ENCODE measurements at places on chromosomes 5 and 9.

DNA sequence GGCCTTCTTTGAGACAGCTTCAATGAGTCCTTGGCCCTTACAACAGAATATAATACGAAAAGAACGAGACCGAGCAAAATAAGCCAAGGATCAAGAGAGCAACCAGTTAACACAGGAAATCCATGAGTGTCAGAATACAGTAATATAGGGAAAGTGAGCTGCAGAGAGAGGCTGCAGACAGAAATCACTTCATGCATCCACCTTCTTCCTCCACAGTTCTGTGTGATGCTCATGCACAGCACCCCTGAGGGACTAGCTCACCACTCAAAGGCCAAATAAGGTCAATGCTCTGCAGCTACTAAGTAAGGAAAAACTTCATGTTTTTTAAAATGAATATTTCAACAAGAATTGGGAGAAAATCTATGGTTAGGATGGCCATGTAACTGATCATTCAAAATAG, 257.1 kb downstream of the MCTP1 start:
- no peak for DNase-seq

GRCh38 chr5:145804701-145805100, 30.4 kb downstream of the PRELID2 start:
- no peak for DNase-seq

GRCh38 chr5:62732677-62733121, 154.1 kb downstream of the LRRC70 start:
- DNase-seq = no peak

- DNase-seq = no peak
Measured at GRCh38 chr9:116280529-116280928, 126.9 kb downstream of the PAPPA start.

DNA sequence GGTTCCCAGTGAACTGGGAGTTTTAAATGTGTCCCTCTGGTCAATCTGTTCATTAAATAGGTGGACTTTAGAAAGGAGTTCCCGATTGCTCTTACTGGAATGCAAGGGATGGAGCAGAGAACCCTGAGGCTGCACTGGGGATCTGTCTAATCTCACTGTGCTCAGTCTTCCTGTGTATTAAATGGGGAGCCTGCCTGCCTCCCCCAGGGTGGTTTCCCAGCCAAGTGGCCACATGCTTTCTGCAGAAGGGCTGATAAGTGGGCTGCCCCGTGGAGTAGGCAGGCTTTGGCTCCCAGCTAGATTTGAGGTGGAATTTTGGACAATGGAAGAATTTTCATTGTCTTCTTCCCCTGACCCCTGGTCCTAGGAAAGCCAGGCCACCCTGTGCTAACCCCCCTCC, 14.0 kb upstream of the PHYHD1 start:
- DNase-seq = no peak

DNA sequence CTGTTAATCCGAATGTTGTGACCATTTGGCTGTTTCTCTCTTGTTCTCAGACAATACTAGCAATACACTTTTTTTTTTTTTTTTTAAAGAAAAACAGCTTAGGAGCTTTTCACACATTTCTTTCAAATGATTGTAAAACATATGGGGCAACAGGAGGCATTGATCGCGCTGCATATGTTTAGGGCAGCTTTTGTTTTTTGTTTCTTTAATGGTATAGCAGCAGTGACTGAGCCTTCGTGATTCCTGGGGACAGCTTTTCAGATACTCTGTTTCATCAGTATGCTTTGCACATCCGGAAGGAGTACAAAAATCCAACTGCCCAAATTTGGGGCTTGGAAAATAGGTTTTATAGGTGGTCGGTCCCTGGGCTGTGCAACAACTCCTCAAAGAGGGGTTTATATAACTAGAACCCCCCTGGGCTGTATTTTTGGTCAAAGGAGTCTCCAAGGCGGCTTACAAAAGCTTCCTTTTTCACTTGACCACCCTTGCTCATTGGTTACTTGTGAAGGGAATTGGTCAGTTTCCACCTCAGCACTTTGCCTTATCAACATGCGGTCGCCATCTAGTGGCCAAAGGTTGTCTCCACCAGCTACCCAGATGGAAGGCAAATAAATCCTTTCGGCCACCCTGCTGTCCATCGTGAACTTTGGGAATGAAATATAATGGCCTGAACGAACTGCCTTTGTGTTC, 91.8 kb downstream of the PDE6A start:
- DNase-seq = no peak

GRCh38 chr9:37947471-37947870, 43.5 kb upstream of the SLC25A51 start:
- no peak for DNase-seq

GRCh38 chr9:97895695-97896332, 26.5 kb downstream of the TRMO start:
- no peak for DNase-seq

GRCh38 chr5:34502581-34502980, 153.5 kb upstream of the RAI14 start:
- no peak for DNase-seq

DNA sequence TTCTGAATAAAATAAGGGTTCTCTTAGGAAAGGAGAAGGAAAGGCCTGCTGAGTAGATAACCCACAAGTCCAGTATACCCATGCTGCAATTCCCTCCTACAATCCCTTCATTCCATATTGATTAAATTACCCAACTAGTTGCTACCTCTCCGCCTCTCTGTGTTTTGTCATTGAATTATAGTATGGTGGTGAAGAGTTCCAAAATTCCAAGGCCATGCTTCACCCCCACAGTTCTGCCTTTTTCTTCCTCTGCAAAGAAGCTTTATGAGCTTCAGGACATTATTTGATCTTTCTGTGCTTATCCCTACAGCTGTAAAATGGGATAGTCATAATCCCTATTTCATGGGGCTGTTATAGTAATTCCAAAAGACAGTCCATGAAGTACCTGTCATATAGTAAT, 215.6 kb downstream of the ACTL7B start:
- no peak for DNase-seq

GRCh38 chr5:109907731-109908130, 218.0 kb downstream of the MAN2A1 start:
- DNase-seq = no peak

DNA sequence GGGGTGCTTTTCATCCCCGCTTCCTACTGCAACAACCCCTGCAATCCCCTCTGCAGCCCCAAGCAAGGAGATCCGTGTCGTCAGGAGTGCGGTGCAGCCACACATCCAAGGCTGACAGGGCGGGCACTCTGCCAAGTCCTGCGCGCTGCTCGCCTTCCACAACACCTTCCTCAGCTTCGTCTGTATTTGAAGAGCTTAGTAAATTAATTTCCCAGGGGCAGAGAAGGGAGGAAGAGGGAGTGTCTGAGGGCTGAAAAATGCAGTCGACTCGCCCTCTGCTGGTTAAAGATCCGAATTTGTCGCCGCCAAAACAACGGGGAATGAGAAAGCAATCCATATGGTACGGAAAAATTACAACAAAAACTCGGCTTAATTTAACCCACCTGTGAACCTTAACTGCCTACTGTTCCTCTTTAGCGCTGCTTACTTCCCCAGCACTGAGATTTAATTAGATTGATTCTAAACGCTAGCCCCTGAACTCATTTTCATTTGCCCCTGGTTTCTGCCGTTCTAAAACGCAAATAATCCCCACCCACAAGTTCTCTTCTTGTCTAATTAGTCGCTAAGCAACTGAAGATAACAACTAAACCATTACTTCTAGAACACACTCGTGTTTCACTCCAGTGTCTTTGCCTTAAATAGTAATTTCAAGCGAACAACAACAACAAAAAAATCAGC, 10.9 kb upstream of the PCDHB1 start:
- no peak for DNase-seq

DNA sequence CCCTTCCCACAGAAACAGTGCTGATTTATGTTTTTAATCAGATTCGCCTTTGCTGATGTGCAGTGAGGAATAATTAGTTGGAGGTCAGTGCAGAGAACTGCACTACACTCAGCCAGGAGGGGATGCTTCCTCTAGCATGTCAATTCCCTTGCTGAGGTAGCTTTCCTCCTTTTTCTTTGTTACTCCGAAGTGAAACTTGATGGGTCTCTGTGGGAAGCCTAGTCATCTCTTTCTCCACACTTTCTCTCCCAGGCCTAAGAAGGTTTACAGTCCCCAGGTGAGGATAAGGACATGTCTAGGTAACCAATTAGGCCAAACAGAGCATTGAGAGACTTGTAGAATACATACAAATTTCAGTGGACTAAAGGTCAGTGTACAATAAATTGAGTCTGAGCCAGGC, 461.8 kb downstream of the KIF4B start:
- no peak for DNase-seq

DNA sequence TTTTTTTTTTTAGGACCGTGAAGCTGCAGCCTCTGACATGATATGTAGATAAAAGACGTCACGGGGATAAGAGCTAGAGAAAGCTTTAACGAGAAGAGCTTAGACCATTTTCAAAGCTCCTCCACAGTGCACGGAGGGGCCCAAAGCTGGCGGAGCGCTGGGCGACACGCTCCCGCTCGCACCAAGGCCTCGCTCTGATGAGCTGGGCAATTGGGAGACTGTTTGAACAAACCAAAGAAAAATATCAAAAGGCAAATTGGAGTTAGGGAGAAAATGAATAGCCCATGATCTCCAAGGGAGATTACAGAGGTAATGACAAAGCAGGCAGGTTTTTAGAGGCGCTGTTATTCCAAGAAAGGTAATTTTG, 179.4 kb downstream of the SREK1 start:
- DNase-seq = no peak

DNA sequence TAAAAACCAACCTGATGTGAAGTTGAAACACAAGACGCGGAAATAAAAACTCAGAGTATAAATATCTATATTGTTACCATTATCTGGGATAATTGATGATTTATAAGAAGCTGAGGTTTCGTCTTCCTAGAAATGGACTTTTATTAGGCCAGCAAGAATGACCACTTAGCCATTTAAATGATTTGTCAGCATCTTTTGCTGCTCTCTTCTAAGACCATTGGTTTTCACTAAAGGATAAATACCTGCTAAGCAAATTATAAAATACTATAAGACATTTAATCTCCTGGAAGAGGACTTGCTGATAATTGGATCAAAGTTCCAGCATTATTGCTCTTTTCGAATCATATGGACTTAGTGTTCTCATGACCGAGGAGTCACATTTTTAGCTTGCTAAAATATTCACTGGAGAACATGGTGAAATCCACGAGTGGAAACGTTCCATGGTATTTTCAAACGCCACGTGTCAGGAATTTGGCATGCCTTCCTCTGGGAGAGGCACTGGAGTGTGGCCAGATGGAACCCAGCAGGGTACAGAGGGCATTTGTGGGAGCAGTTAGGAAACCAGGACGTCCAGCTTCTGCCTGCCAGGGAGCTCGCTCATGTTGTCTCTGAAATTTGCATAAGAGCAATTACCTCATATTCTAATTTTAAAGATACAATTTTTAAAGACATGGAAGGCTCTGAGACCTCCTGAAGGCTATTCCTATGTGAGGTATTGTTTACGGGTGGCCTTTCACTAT, 43.1 kb downstream of the TNFAIP8 start:
- DNase-seq = no peak

- DNase-seq = no peak
Measured at GRCh38 chr9:99340281-99340680, 118.2 kb downstream of the SEC61B start.

- DNase-seq = no peak
Measured at GRCh38 chr9:132241840-132242620, 80.2 kb downstream of the NTNG2 start.

All from HS-27A (cell line).